ENCODE measurements at places on chromosomes 1 and 21. TPM values are rescaled to one million over a fixed set of nuclear protein-coding genes. Genes with fewer than 3 reads are reported as not detected.
A peak's percentile ranks its signal among the peaks of the same experiment; 100 is the strongest.

DNA sequence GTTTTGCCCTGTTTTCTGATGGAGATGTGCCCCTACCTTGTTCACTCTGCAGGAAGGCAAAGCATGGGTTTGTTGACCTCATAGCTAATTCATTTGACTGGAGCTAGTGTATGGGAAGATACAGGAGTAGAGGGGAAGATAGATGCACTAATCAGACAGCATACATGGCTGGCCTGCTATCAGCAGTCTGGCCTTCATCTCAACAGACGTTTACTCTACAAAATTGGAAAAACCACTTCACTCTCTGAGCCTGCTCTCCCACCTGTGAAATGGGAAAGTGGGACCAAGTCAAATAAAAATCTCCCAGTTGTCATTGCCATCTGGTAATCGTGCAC, 235.2 kb upstream of the RAB4A start:
- H3K4me3 ChIP-seq, result no peak overlapping the region
- H3K27ac ChIP-seq, result no peak overlapping the region
- H3K4me1 ChIP-seq, result no peaks in the 10 kb centered on the region
- H3K36me3 ChIP-seq, result no peaks in the 10 kb centered on the region
- no peaks in the 10 kb centered on the region for H3K27me3 ChIP-seq
- no peak for DNase-seq

- DNase-seq, result no peak
- no peak overlapping the region for H3K27ac ChIP-seq
- H3K4me1 ChIP-seq, result no peaks in the 10 kb centered on the region
- no peak overlapping the region for H3K4me3 ChIP-seq
- no peaks in the 10 kb centered on the region for H3K27me3 ChIP-seq
Observed at GRCh38 chr1:91697416-91697815, 188.5 kb downstream of the TGFBR3 start.

DNA sequence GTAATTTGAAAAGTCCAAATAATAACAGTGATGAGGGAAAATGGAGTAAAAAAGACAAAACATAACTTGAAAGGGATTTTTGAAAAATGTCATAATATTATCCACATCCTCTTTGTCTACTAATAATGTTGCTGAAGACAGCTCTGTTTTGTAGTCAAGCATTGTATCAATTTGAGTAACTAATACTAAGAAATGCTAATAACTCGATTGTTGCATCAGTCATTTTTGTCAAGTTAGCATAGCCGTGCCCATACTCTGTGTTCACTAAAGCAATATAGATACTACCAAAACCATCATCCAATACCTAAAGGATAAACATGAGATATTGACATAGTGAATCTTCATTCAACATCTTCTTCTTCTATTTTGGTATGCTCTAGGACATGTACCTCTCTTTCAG, 17.3 kb downstream of the PDC start:
- no peak overlapping the region for H3K27ac ChIP-seq
- H3K4me1 ChIP-seq, result no peaks in the 10 kb centered on the region
- H3K36me3 ChIP-seq, result no peaks in the 10 kb centered on the region
- no peaks in the 10 kb centered on the region for H3K27me3 ChIP-seq

GRCh38 chr1:25809283-25809926, 9.4 kb downstream of the SELENON start:
- peaks cover 3% of the 10 kb centered on the region for H3K36me3 ChIP-seq
- H3K27ac ChIP-seq, result no peak overlapping the region
- DNase-seq, result no peak
- H3K4me3 ChIP-seq, result no peak overlapping the region

DNA sequence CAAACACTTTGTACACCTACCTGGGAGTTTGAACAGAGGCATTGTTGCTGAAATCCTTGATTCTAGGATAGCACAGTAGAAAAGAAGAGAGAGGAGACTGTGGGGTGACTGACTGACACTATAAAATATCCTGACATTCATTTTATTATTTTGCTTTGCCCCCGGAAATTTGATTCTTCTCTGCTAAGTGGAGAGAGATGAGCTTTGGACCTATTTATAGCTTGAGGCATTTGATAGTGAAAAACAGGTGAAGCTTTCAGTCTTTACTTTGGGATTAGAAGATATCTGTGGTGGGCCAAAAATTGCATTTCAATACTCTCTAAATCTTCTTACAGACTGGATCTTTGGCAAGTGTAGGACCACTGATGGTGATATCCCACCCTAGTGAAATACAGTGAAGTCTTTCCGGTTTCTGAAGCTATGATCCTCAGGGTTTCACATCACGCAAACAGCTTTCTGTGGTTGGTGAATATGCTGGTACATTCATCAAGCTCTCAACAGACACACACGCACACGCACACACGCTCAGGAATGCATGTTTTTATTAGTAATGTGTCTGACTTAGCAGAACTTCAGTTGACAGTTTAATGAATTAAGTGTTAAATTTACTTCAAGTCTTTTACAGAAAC, at the start of gene AMPD1:
AMPD1 (minus strand) TSS at position 117 of the 629 bp plus-strand sequence; CDS start at position 42, 75 bp downstream.
- H3K4me3 ChIP-seq, result no peak within 1 kb of the TSS
- H3K27me3 ChIP-seq, result no peaks in the 10 kb centered on the region
- no peaks in the 10 kb centered on the region for H3K4me1 ChIP-seq
- no peak within 1 kb of the TSS for H3K27ac ChIP-seq

- no peak overlapping the region for H3K27ac ChIP-seq
- no peak for DNase-seq
- no peaks in the 10 kb centered on the region for H3K4me1 ChIP-seq
Observed at GRCh38 chr1:222910699-222911098, 95.9 kb downstream of the DISP1 start.

- peaks cover 11% of the 10 kb centered on the region for H3K4me1 ChIP-seq
- H3K36me3 ChIP-seq, result no peaks in the 10 kb centered on the region
- H3K27ac ChIP-seq, result no peak overlapping the region
- no peak for DNase-seq
Observed at GRCh38 chr1:208149213-208149612, 95.0 kb downstream of the PLXNA2 start.

DNA sequence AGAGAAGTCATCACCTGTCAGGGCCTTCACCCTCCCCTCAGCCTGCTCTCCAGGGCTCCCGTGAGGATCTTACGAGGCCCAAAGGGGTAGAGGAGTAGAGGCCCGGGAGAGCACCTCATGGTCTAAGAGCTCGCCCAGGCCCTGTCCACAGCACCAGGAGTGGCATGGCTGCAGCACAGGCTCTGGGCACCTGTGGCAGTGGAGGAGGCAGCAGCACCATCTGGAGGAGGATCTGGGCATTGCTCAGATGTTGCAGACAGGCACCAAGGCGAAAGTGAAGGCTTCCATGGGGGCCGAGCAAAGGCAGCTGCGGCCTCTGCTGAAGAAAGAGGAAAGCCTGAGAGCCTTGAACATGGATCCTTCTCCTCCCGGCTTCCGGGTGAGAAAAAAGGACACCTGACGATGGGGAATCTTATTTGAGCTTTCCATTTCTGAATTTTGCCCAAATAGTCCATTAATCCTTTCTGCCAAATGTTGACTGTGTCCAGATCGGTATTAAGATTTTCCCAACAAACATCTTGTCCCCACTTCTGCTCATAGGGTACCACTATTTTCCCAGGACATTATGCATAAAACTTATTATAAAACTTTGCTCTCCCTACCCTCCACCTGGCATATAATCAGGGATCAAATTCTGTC, 604.7 kb downstream of the PTPRC start:
- H3K27ac ChIP-seq, result no peak overlapping the region
- no peaks in the 10 kb centered on the region for H3K36me3 ChIP-seq
- no peaks in the 10 kb centered on the region for H3K27me3 ChIP-seq
- H3K4me1 ChIP-seq, result no peaks in the 10 kb centered on the region
- DNase-seq, result peak; percentile 27

GRCh38 chr1:55064071-55064581, 24.8 kb downstream of the PCSK9 start:
- peaks cover 4% of the 10 kb centered on the region for H3K4me1 ChIP-seq
- DNase-seq, result peak; percentile 5
- no peaks in the 10 kb centered on the region for H3K27me3 ChIP-seq

DNA sequence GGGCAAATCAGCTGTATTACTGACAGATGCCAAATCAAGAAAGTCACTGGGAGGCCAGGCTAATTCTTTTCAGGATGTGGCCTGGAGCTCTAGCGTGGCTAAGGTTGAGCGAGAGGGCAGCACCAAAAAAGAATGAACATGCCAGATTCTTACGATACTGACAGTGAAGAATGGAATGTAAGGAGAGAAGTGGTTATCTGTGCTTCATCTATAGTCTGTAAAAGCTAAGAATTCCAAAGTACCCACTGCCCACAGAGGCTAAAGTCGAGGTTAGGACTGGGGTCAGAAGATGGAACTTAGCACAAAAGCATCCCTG, 32.7 kb downstream of the TFAP2E start:
- H3K36me3 ChIP-seq, result peaks cover 29% of the 10 kb centered on the region
- no peaks in the 10 kb centered on the region for H3K27me3 ChIP-seq
- DNase-seq, result no peak
- no peak overlapping the region for H3K27ac ChIP-seq
- H3K4me1 ChIP-seq, result no peaks in the 10 kb centered on the region
- H3K4me3 ChIP-seq, result no peak overlapping the region

DNA sequence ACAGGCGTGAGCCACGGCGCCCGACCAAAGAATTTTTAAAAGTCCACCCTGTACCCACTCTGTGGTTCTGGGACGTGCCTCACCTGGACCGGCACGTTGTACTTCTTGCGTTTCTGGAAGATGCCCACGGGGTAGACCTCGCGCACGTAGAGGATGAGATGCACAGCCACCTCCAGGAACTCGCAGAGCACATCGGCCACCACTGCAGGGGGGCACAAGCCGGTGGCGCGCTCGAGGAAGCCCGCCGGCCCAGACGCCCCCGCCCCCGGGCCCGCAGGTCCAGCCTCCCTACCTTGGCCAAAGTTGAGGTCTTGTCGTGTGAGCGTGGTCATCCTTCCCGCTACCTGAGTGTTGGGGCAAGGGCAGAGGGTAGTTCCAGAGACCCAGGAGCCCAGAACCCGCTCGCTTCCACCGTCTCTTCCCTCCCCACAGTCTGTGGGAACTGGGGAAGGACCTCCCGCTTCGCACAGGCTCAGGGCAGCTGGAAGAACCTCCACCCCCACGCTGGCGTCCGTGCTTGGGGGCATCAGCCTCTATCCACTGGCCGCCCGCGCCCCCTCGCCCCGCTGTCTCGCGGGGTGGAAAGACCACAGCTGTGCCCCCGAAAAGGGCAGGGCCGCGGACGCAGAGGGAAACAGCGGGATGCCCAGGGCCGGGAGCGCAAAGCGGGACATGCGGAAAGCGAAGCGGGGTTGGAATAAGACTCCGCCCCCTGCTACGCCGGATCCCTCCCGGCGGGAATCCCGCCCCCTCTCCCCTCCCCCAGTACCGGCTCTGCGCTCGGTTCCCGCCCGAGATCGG, 478 bp downstream of the MAD2L2 start:
- DNase-seq, result no peak
- peak overlapping the region; percentile 51 for H3K27ac ChIP-seq
- H3K36me3 ChIP-seq, result peaks cover 2% of the 10 kb centered on the region
- H3K4me3 ChIP-seq, result peak overlapping the region; percentile 58

DNA sequence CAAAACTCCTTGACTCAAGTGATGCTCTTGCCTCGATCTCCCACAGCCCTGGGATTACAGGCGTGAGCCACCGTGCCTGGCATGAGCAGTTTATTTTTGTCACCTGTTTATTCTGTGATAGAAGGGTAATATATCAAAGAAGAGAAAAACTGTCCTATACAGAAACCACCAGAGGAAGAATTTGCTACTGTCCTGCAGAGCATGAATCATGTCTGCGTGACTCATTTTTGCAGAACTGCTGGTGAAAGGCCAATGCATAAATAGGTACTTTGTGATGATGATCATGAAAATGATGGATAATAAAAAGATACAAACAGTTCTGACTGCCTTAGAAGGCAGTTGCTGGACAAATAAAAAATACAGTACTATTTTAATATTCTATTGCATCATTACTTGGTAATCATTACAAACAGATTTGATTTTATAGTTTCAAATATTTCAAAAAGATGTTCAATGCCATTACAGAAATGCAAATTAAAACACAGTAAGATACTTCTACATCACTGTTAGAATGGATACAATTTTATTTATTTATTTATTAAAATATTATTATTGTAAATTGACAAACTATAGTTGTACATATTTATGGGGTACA, 26.5 kb downstream of the RIPPLY3 start:
- no peak overlapping the region for H3K27ac ChIP-seq
- no peaks in the 10 kb centered on the region for H3K27me3 ChIP-seq
- H3K4me1 ChIP-seq, result no peaks in the 10 kb centered on the region
- no peak for DNase-seq
- H3K4me3 ChIP-seq, result no peak overlapping the region
- H3K36me3 ChIP-seq, result no peaks in the 10 kb centered on the region

GRCh38 chr1:231850786-231851185, 224.2 kb downstream of the DISC1 start:
- H3K27ac ChIP-seq, result no peak overlapping the region
- H3K4me3 ChIP-seq, result no peak overlapping the region
- no peaks in the 10 kb centered on the region for H3K27me3 ChIP-seq
- no peaks in the 10 kb centered on the region for H3K36me3 ChIP-seq
- DNase-seq, result no peak

GRCh38 chr1:7842517-7842916, 10.3 kb downstream of the UTS2 start:
- no peak overlapping the region for H3K27ac ChIP-seq
- no peaks in the 10 kb centered on the region for H3K27me3 ChIP-seq
- no peaks in the 10 kb centered on the region for H3K4me1 ChIP-seq

DNA sequence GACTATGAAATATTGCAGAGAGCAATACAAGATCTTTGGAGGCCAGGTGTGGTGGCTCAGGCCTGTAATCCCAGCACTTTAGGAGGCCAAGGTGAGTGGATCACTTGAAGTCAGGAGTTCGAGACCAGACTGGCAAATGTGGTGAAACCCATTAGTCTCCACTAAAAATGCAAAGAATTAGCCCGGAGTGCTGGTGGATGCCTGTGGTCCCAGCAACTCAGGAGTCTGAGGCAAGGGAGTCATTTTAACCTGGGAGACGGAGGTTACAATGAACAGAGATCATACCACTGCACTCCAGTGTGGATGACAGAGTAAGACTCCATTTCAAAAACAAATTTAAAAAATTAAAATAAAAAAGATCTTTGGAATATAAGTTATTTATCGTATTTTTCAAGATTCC, 76.6 kb downstream of the PRKAB2 start:
- no peak for DNase-seq
- no peak overlapping the region for H3K4me3 ChIP-seq
- no peaks in the 10 kb centered on the region for H3K4me1 ChIP-seq
- no peaks in the 10 kb centered on the region for H3K27me3 ChIP-seq

C1orf115 gene
- polyA plus RNA-seq, result 53.8 TPM

PAX7 gene
- polyA plus RNA-seq, result not detected

LCE1C gene
- polyA plus RNA-seq, result not detected

GBP2 gene
- 30.1 TPM for polyA plus RNA-seq

CR1L gene
- polyA plus RNA-seq, result 1.4 TPM

All from kidney (tissue), 22 donors.